ENCODE measurements at places on chromosomes 4 and X.

- DNase-seq: no peak
Measured at GRCh38 chr4:1975391-1975801, 33.4 kb downstream of the NELFA start.

DNA sequence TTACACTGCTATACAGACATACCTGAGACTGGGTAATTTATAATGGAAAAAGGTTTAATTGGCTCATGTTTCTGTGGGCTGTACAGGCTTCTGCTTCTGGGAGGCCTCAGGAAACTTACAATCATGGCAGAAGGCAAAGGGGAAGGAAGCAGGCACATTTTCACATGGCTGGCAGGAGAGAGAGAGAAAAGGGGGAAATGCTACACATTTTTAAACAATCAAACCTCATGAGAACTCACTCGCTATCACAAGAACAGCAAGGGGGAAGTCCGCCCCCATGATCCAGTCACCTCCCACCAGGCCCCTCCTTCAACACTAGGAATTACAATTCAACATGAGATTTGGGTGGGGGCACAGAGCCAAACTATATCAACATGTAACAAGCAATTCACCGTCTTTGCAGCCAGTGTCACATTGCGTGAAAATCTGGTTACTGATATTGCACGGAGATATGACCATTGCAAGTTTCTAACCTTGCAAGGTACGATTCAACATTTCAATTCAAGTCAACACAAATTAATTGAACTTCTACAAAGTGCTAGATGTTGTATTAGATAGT lies 61.7 kb upstream of the RELL1 start:
- no peak for DNase-seq

- DNase-seq: no peak
Measured at GRCh38 chrX:100477958-100478357, 67.9 kb upstream of the PCDH19 start.

GRCh38 chrX:56728752-56729151 lies 291 bp upstream of the NBDY start:
- DNase-seq: peak; percentile 59

DNA sequence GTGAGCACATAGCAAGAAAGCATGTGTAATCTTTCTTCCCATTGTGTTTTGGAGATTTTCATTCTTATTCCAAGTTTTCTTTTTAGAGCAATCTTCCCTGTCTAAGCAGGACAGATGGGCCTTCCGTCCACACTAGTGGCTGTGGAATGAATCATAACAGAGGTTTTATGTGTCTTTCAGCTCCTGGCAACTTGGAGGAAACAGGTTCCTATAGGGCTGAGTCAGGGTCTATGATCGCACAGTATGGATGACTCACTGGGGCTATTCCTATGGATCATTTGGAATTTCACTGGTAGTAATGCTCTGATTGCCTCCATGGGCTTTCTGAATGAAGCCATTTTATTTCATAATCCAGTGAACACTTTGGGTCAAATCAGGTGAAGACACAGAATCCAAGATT lies 51.8 kb upstream of the CBLL2 start:
- DNase-seq: peak; percentile 75

DNA sequence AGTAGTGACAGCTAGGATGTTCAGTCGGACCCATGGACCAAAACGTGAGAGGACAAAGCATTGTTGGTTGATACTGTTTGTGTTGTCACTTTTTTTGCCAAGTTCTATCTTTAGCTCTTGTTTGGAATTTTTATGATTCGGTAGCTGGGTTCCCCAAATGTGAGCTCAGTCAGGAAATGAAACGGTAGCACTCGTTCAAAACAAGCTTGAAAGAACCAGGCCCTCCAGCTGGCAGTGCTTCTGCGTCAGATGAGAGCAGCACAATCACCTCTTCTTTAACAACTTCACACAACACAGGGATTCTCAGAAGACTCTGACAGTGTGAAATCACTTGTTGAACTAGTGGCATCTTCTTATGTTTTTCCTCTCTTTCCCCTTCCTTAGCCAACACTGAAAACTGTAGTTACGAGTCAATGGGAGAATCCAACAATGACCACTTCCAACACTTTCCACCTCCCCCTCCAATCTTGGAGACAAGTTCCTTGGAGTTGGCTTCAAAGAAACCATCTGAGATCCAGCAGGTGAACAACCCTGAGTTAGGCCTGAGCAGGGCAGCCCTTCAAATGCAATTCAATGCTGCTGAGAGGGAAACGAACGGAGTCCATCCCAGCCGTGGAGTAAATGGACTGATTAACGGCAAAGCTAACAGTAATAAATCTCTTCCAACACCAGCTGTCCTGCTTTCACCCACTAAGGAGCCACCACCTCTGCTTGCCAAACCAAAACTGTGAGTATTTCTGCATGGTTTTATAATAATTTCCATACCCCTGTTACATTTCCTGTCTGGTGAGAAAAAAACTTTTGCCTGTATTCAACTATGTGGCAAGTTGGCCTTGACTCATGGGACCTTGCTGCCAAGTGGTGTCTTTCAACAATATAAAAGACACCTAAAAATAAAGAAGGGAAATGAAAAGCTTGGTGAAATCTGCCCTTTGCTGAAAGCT lies 214.6 kb downstream of the PALLD start:
- peak; percentile 87 for DNase-seq

DNA sequence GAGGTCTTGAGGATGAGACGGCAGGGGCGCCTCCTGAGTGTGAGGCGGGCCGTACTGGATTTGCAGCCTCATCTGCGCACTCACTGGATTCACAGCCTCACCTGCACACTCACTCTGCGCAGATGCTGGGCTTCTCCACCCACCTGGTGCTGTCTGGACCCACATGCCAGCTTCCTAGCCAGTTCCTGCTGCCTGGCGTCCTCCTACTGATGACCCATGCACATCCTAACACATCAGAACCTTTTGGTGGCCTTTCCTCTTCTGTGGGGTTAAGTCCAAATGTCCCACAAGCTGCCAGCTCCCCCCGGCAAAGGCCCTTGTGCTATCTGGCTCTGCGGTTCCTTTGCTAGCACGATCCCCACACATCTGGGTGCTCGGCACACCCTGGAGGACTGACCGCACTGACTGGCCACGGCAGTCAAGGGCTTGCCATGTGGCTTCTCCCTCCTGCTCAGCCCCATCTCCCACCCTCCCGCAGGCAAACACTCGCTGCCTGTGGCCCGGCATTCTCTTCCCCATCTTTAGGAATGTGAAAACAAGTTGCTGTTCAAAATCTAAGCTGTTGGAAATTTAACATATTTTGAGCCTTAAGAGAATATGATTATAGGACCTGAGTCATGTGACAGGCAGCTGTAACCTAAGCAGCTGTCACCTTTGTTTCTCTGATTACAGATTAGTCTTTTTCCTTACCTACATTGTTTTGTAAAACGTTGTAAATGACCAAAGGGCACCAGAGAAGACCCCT lies 39.4 kb upstream of the AFAP1 start:
- no peak for DNase-seq

DNA sequence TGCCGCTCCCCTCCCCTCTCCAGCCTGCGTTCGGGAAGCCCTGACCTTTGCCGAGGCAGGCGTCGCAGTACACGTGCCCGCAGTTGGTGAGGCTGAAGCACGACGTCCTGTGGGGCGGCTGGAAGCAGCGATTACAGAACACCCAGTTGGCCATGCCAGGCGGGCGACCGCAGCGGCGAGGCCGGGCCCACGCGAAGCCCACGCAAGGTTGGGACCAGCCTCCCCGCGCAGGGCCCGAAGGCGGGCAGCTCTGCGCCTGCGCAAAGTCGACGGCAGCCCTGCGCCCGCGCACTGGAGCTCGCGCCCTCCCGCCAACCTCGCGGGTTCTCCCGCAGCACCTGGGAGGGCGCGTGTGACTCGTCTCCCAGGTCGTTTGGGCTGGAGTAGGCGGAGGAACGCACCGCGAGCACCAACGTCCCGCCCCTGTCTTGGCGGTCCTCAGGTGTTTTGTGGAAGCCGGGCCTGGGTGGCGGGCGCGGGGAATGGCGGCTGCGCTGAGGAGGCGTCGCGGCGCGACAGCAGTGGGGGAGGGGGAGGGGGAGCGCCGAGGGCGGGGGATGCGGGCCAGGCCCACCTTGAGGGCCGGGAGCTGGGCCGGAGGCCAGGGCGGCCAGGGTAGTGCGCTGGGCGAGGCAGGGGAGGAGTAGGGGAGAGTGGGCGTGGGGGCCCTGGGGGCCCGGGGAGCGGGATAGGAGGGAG lies at the start of gene RNF212:
RNF212 (minus strand) TSS at position 254 of the 699 bp plus-strand sequence; CDS start at position 154, 100 bp downstream.
- no peak for DNase-seq

- DNase-seq: no peak
Measured at GRCh38 chr4:177161781-177162180, 147.9 kb upstream of the NEIL3 start.

GRCh38 chr4:25879991-25880651 lies 17.3 kb upstream of the SEL1L3 start:
- no peak for DNase-seq

- DNase-seq: peak; percentile 89
Measured at GRCh38 chrX:129759576-129760061, 20.1 kb upstream of the SASH3 start.

- DNase-seq: no peak
Measured at GRCh38 chr4:55906989-55907388, 41.8 kb upstream of the CEP135 start.

- DNase-seq: no peak
Measured at GRCh38 chr4:77471821-77472495, 133.7 kb upstream of the CXCL13 start.

DNA sequence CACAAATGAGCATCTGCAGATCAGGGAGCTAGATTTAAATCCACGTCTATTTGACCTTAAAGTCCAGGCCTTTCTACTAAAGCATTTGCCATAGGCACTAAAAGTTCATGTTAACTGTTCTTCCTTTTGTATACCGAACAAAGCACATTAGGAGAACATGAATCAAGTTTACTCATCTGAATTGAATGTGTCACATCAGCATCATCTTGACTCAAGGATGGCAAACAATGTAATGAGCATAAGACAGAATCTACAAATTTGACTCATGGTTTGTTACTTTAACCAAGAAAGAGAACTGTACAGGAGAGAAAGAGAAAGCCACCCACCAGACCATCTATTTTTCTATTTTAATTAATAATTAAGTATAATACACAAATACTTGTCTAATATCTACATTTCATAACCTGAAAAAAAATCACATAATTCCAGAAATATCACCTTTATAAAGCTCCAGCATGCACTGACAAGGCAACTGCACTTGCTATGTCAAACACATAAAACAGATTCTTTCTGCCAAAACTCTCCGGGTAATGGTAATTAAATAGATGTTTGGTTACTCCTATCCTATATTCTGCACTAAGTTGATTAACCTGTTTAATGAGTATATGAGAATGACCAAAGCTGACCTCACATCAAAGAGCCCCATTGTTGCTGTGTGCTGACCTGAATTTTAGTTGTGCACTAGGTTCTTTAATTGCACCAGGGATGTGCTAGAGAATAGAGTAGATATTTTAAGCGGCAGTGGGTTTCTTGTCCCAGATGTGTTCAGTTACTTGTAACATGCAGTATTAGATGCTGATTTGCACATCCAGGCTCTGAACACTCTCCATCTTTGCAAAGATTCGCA lies 42.5 kb upstream of the LEF1 start:
- DNase-seq: peak; percentile 9

DNA sequence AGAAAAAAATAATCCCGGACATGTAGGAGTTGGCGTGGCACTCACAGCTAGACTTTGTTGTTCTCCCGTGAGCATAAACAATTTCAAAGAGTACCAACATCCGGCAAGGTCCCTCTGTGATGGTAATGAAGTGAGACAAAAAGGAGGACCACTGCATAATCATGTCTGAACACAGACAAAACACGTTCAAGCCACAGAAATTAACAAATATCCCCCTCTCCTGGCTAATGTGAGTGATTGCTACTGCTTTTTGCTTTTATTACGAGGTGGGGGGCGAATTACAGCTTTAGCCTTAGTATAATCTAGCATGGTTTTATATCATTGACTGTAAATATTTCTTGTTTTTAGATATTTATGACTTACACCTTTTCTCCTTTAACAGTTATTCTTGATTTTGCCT lies 118.5 kb downstream of the PLS3 start:
- DNase-seq: peak; percentile 41

DNA sequence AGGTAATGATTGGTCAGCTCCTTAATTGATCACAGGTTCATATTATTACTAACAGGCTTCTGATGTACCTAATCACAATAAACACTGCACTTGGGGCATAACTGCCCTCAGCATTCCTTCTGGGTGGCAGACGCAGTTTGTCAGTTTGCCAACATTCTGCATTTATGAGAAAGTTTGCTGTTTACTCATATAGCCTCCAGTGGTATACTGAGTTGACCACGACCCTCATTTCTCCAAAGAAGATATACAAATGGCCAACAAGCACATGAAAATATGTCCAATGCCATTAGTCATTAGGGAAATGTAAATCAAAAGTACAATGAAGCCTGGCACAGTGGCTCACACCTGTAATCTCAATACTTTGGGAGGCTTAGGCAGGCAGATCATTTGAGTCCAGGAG lies 26.3 kb downstream of the EFHC2 start:
- DNase-seq: no peak

DNA sequence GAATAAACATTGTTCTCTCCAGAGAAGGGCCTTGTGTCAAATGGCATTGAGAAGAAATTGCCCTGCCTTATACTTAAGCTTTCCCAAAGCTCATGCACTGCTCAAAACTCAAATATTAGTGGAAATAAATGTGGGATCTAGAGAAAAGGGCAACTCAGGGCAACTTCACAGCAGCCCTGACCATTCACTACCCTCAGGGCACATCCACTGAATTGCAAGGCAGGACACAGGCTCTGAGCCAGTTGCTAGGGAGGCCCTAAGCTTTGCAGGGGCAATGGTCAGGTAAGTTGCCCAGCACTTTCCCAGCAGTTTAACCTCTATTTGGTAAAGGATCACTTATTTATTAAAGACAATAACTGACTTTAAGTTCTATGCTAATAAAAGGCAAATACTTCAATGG lies 255.3 kb upstream of the TEX13A start:
- no peak for DNase-seq

GRCh38 chrX:44480591-44480990 lies 62.1 kb downstream of the FUNDC1 start:
- DNase-seq: no peak

DNA sequence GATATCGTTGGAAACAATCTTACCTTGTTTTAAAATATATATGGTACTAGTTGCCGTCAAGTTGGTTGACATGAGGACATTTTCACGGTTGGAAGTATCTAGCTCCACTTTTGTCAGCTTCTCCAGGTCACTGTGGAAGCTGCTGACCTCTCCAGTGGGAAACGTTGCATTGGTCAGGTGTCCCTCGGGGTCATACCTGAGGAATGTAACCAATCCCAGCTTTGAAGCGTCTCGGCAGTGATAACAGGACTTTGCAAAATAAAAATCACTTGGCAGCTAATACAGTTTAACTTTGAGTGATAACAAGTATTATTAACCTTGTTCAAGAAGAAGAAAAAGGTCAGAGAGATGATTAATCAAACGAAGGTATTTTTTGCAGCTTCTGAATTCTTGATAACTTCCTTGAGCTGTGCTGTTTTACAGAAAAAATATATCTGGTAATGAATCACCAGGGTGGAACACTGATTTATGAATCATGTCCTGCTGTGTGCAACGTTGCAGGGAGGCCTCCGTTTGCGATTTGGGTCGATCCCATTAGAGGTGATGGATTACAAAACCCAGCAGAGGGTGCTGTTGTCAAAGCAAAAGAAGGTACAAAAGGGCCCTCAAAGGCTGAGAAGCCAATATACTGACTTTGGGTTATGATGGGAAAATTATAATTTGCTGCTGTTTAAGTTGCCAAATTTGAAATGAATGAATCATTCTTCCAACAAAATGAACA lies 60.1 kb downstream of the SH2D1A start:
- peak; percentile 48 for DNase-seq

- peak; percentile 5 for DNase-seq
Measured at GRCh38 chr4:135177321-135177720, 975.7 kb upstream of the PABPC4L start.

Measured in astrocyte of the spinal cord (primary cell).